ENCODE measurements at places on chromosomes 12 and 14. TPM values are rescaled to one million over a fixed set of nuclear protein-coding genes. Genes with fewer than 3 reads are reported as not detected.

NEUROD4 gene
- not detected for polyA plus RNA-seq

MMP17 gene
- 2.0 TPM for polyA plus RNA-seq

SEC23A gene
- 12.2 TPM for polyA plus RNA-seq

MEG3 gene
- polyA plus RNA-seq: 9.7 TPM

AKAP6 gene
- polyA plus RNA-seq: 1.5 TPM

CMKLR1 gene
- polyA plus RNA-seq: 0.24 TPM

ASIC1 gene
- polyA plus RNA-seq: 2.1 TPM

LTBP2 gene
- polyA plus RNA-seq: 5.5 TPM

EPYC gene
- polyA plus RNA-seq: not detected

KCNJ8 gene
- polyA plus RNA-seq: 0.49 TPM

Data from esophagus (tissue), 2 donors.